Activated naive CD4-positive, alpha-beta T cell treated with anti-CD3 and anti-CD28 coated beads, Interleukin-2, amount 50 U/mL, for 16 hours (primary cell): ENCODE measurements at places on chromosomes 7 and 10.

GRCh38 chr7:157014635-157015555, 4.4 kb upstream of the MNX1 start:
- no peak for DNase-seq

- no peak for DNase-seq
Measured at GRCh38 chr7:47371733-47372368, 210.1 kb downstream of the TNS3 start.

DNA sequence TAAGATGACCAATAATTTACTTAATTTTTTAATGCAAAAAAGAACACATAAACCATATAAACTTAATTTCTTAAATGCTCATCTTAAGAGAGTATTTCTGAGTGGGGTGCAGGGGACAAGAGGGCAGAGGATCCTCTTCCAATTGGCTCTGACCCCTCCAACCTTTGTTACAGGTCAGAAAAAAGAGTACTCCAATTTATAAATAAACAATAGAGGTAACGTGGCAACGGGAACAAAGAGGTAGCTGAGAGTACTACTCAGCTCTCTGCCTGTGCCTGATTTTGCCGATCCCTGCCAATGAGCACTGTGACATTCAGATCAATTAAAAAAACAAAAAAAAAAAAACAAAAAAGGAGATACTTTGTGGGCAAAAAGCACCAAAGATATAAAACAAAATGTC, 307.9 kb downstream of the PARD3 start:
- no peak for DNase-seq

DNA sequence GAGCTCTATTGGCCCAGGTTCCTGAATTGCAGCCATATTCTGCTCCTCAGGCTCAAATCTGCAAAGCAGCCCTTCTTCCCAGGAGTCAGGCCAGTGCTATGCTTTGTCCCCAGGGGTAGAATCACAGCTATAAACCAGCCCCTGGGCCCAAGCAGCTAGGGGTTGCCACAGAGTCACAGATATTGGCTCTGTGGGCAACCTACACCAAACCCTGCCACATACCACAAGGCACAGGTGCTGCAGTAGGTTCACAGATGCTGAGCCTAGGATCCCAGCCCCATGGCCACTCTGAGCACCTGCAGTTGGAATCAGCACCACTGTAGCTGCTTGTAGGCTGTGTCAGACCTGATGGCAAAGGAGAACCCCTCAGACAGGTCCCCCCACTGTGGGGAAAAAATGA, 43.1 kb upstream of the CAMK2B start:
- no peak for DNase-seq

DNA sequence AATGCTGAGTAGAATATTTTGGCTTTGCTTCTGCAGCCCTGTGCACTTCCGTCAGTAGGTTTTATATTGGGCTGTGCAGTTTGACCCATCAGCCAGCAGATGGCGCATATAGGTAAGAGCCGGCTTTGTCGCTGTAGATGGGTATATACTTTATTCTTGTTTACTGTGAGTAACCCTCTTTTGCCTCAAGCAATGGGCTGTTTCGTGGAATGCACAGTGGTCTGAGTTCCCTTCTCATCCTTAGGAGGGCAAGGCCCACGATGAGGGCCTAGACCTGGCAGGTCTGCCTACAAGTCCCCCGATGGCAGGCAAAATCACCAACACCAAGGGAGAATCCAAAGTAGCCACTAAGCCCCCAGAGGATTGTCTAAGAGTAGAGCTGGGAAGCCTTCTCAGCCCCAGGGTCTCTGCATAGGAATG, 1002.9 kb upstream of the KCND2 start:
- DNase-seq, result no peak

- DNase-seq, result peak; percentile 68
Measured at GRCh38 chr7:2632733-2633537, 1.1 kb downstream of the TTYH3 start.

- DNase-seq, result no peak
Measured at GRCh38 chr7:146177301-146177700, 60.7 kb downstream of the CNTNAP2 start.

- no peak for DNase-seq
Measured at GRCh38 chr7:151571471-151571870, 51.8 kb upstream of the RHEB start.

DNA sequence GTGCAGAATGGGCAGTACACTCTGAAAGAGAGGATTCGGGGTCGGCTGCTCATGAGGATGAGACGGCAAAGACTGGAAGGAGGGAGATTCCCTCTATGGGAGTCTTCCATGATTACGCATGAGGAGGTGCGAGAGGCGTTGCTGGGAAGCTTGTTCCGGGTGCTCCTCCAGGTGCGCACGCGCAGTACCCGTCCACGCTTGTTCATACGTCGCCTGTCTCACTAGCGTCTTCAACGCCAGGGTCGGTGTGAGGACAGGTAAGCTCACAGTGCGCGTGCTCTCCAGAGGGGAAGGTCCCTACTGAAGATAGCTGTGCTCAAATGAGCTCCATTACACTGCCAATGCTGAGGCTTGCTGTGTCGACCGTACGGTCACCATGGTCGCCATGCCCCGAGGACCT, 39.3 kb upstream of the BNIP3 start:
- no peak for DNase-seq

DNA sequence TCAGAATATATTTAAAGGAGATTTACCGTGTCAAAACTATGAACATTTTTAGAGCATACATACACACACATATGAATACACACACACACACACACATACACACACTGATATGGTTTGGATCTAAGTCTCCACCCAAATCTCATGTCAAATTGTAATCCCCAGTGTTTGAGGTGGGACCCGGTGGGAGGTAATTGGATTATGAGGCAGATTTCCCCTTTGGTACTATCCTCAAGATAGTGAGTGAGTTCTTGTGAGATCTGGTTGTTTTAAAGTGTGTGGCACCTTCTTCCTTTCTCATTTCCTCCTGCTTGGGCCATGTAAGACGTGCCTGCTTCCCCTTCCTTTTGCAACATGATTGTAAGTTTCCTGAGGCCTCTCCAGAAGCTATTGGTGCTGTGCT, 515.0 kb upstream of the ZMIZ1 start:
- DNase-seq, result no peak

- no peak for DNase-seq
Measured at GRCh38 chr10:90318659-90319058, 539.2 kb downstream of the HTR7 start.

DNA sequence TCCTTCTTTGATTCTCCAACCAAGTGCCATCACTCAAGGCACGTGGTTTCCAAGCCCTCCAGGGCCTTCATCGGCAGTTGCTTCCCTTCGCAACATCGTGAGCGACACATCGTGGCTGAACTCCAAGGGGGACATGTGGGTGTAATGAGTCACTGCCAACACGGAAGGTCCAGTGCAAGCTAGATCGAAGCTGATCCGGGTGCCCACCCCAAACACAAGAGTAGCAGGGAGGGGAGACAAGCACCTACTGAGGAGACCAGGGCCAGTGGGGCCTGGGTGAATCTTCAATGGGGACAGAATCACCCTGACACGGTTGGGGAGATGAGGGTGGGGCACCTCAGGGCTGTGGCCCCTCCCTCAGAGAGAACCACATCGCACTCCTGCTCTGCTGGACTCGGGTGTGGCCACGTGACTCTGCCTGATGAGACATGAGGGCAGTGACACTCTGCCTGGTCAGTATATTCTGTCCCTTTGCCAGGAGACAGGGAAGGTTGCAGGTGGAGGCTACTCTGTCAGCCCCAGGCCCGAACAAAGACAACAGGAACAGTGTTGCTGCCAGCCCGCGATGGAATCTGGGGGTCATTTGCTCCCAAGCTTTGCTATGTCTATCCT, 36.8 kb upstream of the HSPA12A start:
- no peak for DNase-seq

DNA sequence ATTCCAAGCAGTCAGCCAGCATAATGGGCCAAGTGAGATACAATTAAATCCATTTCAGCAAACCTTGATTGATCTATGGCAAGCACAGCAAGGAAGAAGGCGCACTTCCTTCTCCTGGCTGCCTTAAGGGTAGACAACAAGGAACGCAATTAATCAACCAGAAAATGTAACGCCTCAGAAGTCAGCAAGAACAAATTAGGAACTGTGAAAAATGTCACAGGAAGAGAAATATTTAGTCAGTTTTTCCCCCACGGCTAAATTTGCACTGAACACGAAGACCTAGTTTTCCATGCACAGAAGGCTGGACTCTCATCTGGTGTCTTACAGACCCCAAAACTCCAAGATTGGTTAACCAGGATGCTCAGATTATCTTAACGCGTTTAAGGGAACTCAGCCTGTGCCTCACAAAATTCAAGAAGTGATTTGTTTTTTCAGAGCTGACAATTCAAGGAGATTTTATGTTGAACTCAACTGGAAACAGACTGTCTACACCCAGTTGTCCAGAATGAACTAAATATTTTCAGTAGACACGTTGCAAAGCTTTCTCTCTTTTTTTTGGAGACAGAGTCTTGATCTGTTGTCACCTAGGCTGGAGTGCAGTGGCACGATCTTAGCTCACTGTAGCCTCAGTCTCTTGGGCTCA, 14.2 kb downstream of the SNX8 start:
- no peak for DNase-seq

DNA sequence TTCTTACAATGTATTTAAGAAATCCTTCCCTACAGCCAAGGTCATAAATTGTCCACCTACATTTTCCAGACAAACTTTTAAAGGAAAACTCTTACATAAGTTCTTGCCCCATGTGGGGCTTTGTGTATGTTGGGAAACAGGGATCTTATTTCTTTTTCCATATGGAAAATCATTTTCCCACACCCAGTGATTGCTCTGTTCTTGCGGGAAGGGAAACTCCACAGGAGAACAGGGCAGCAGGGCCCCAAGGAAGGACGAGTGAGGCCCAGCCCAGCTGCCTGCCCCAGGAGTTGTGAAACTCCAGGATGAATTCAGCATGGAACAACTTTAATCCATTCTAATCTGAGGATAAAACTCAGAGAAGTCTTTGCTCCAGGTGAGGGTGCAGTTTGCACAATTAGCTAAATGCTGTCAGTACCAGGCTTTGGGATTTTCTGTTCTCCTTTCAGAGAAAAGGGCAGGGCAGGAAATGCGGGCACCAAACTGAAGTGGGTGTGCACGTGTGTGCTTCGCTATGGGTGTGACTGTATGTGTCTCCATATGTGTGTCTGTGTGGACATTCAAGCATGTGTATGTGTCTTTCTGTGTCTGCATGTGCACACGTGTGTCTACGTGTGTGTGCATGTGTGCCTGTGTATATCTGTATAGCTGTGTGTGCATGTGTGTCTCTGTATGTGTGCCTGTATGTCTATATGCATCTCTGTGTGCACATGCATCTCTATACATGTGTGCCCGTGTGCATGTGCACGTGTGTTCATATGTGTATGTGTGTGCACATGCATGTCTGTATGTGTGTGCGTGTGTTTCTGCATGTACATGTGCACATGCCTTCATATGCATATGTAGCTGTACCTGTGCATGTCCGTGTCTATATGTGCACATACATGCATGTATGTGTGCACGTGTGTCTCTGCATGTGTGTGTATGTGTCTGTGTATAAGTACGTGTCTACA, 102.0 kb upstream of the FAM20C start:
- DNase-seq, result no peak

- no peak for DNase-seq
Measured at GRCh38 chr7:39428221-39428620, 138.0 kb upstream of the YAE1 start.

DNA sequence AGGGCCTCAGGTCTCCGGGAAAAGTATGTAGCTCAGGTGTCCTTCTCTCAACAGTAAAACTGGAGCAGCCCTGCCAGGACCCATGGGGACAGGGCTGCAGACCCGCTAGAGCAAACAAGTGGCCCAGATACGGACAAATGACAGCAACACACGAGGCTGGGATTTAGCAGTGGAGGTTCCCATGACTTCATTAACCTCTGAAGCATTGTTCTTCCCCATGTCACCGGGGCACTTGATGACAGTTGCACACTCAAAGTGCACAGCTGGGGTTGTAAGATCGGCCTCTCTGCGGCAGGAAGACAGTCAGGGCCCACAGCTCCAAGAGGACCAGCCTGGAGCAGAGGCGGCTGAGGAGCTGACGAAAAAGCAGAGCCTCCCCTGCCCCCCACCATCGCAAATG, 12.5 kb upstream of the PODXL start:
- no peak for DNase-seq

DNA sequence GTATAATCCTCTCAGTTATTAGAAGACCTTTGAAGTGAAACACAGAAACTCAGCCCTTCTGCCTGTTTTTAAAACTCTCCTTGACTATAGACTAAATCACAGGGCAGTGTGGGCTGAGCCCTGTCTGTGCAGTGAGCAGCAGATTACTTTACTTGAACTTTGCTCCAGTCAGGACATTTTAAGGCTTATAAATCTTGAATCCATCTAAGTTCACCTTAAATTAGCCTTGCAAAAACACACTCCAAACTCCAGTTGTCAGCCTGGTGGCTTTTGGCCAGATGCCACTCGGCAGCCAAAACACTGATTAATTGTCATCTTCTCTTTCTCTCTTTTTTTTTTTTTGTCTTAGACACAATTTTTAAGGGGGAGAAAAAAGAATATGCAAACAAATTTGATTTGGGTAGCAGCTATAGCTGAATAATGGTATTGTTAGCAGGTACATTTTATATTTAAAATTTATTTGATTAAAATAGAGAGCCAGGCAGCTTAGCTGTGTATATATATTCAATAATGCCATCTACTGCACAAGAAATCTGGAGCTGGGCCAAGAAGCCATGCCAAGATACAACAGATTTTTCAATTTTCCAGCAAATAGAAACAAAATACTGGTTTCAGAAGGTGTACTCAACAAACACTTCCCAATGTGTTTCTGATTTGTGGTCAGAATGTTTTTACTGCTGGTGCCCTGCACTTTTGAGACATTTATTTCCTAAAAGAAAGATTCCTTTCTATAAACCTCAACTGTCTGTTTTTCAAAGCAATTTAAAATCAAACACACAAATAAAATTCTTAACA, 247.7 kb downstream of the TFEC start:
- no peak for DNase-seq

GRCh38 chr10:43237631-43238446, 29.0 kb downstream of the RASGEF1A start:
- no peak for DNase-seq

DNA sequence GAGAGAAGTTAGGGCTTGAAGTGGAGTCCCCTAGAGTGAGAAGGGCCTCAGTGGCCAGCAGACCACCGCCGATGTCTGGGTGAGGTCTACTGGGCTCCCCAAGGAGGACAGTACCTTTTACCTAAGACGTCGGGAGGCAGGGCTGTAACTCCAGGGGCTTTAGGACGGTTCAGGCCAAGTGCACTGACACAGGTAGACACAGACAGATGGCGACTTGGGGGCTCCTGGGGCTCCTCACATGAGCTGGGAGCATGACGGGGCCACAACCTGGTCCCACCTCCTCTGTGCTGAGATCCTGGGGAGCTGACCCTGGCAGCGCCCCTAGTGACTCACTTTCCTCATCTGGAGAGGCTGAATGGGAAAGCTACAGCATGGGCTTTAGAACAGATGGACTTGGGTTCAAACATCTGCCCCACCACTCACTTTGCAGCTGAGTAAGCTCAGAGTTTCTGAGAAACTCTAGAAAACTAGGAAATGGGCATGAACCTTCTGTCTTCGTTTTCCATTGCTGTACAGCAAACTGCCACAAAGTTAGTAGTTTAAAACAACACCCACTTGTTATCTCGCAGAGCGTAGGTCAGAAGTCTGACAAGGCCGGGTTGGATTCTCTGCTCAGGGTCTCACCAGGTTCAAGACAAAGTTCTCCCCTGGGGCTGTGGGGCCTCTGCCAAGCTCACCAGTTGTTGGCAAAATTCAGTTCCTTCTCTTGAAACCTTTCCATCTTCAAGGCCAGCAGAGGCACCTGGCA, 4.7 kb upstream of the COMTD1 start:
- DNase-seq, result no peak

- DNase-seq, result no peak
Measured at GRCh38 chr10:133039107-133039802, 48.5 kb upstream of the ADGRA1 start.

GRCh38 chr10:23189024-23189423, 3.1 kb upstream of the PTF1A start:
- DNase-seq, result no peak

GRCh38 chr7:92904244-92905131, 68.1 kb upstream of the CDK6 start:
- DNase-seq, result peak; percentile 88
